B cell (primary cell): ENCODE measurements at places on chromosomes 16 and 17. TPM values are rescaled to one million over a fixed set of nuclear protein-coding genes. Genes with fewer than 3 reads are reported as not detected.

GRCh38 chr16:57643147-57643874 is 14.9 kb downstream of the ADGRG1 start:
- no peak overlapping the region for H3K4me3 ChIP-seq
- peaks cover 9% of the 10 kb centered on the region for H3K27me3 ChIP-seq
- peaks cover 23% of the 10 kb centered on the region for H3K4me1 ChIP-seq
- H3K27ac ChIP-seq, result no peak overlapping the region

Gene NUPR1
- not detected in 2 replicates for total RNA-seq

- H3K27me3 ChIP-seq, result no peaks in the 10 kb centered on the region
- peak overlapping the region; percentile 95 for H3K4me3 ChIP-seq
These were observed 847 bp downstream of the ZDHHC7 start for GRCh38 chr16:85010446-85010930.

Gene NEUROD2
- not detected in 2 replicates for total RNA-seq

- H3K27ac ChIP-seq, result no peak overlapping the region
- H3K4me3 ChIP-seq, result no peak overlapping the region
- no peak for DNase-seq
- peaks cover 8% of the 10 kb centered on the region for H3K4me1 ChIP-seq
- no peaks in the 10 kb centered on the region for H3K27me3 ChIP-seq
- peaks cover 1% of the 10 kb centered on the region for H3K36me3 ChIP-seq
These were observed 144.3 kb downstream of the ITFG1 start for GRCh38 chr16:47316442-47317015.
